ENCODE measurements at places on chromosomes 2 and 18.

GRCh38 chr18:51074605-51075004, 44.6 kb downstream of the SMAD4 start:
- no peak for DNase-seq

DNA sequence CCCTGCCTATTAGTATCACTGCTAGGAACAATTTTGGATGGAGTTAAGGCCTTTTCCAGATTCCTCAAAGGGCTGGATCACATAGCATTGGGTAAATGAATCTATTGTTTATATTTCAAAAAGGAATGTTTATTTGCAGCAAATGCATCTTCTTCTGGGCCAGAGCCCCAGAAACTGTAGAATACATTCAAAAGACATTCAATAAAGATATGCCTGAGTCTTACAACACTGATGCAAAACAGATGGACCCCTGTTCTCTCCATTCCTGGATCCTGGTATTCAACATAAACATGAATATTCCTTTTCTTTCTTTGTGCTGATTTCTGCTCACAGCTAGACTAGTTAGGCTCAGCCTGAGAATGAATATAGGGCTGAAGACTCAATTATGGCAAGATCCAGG, 227.2 kb upstream of the KLHL29 start:
- no peak for DNase-seq

DNA sequence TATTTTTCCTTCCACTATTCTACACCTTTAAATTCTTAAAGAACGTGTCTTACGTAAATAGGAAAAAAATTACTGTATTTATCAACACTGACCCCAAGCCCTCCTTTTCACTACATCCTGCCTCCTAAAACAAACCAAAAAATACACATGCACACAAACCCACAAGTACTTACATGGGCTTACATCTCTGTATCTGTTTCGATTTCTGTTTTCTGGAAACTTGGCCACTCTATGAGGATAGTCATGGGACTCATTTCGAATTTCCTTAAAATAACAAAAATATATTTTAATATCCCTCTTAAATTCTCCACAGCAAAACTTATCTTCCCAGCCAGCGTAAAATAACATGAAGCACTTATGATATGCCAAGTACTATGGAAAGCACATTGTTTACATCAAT, 25.0 kb downstream of the PTPN2 start:
- DNase-seq = no peak

DNA sequence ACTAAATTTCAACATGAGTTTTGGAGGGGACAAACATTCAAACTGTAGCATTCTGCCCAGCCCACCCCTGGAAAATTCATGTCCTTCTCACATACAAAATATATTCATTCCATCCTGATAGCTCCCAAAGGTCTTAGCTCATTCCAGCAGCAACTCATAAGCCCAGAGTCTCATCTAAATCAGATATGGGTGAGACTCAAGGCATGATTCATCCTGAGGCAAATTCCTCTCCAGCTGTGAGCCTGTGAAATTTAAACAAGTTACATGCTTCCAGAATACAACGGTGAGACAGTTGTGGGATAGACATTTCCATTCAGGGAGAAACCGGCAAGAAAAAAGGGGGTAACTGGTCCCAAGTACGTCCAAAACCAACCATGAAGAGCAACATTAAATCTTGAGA, 43.5 kb upstream of the FAHD2A start:
- DNase-seq = no peak

- DNase-seq = no peak
Observed at GRCh38 chr18:13328213-13328612, 109.7 kb downstream of the LDLRAD4 start.

DNA sequence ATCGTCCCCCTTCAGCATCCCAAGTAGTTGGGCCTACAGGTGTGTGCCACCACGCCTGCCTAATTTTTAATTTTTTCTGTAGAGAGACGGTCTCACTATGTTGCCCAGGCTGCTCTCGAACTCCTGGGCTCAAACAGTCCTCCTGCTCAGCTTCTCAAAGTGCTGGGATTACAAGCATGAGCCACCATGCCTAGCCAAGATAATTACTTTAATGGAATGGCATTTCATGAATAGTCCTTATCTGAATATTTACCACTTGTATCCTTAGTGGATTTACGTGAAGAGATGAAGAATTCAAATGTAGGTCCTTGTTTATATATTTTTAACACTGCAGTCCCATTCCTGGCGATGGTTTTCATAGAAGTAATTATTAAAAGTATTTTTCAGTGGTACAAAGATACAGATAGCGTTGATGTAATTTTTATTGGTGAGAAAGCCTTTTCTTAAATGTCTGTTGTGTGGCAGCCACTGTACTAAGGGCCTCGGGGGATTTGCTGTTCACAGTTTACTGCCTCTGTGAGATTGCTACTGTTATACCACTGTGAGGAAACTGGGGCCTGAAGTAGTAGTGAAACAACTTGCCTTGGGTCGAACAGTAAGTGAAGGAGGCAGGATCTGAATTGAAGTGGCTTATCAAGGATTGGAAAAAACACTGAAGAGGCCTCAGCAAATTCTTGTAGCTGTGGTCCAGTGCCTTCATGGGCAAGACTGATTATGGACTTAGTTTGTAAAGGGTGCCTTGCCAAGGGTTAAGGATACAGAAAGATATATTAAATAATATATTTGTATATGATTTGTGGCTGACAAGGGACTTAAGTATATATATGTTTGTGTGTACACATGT, 151.2 kb downstream of the PRPF40A start:
- DNase-seq = no peak

DNA sequence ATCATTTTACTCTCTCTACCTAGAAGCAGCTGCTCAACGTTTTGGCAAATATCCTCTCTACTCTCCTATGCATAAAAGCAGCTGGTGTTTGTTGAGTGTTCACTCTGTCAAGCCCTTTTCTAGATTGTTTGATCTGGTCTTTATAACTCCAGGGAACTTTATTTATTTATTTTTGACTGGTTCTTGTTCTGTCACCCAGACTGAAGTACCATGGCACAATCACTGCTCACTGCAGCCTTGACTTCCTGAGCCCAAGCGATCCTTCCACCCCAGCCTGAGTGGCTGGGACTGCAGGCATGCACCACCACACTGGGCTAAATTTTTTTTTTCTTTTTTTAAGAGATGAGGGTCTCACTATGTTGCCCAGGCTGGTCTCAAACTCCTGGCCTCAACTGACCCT, 12.7 kb downstream of the CATIP start:
- DNase-seq = no peak

DNA sequence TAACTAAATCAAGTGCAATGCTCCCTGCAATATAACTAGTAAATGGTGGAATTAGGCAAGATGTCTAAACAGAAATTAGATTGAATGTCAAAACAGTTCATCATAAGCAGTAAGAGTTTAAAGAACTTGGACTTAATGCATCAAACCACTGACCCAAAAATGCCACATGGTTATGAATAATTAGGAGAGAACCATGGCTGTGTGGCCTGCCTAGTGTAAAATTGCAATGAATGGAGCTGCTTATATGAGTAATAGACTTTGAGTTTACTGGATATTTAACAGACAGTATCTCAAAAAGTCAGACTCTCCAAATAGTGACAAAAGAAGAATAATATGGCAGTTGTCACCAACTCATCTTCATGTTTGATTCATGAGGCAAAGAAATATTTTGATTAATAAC, 101.6 kb upstream of the COL5A2 start:
- DNase-seq = no peak

DNA sequence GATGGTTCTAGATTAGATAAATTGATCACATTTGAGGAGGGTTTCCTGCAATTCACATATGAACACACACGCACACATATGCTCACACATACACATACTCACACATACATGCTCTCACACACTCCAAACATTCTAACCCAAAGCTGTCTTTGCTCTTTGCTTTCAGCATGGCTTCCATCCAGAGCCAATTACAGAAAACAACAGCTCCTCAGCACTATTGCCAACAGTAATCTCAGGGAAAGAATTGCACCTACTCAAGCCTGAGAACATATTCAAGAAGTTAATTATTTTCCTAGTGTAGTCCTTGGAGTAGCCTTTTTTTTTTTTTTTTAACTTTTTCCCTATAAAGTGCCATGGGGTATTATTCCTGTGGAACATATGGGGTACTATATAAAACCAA, 246.9 kb upstream of the PARD3B start:
- no peak for DNase-seq

- no peak for DNase-seq
Observed at GRCh38 chr18:21183670-21184069, 58.4 kb upstream of the GREB1L start.

DNA sequence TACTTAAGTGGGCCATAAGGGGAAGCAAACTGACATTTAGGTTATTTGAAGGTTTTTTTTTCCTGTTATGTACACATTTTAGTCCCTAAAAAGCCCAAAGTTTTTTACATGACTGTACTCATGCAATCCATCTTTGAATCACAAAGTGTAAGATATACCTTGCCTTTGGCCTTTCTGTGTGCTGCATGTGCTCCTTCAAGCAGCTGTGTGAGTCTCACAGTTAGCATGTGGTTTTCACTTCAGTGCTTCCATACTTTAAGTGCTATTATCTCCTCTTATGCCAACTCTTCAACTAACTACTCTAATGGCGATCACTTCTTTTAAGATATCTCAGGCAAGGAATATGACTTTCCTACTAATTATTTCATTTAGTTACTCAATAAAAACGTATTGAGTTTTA, 597.1 kb upstream of the ACVR2A start:
- DNase-seq = no peak

DNA sequence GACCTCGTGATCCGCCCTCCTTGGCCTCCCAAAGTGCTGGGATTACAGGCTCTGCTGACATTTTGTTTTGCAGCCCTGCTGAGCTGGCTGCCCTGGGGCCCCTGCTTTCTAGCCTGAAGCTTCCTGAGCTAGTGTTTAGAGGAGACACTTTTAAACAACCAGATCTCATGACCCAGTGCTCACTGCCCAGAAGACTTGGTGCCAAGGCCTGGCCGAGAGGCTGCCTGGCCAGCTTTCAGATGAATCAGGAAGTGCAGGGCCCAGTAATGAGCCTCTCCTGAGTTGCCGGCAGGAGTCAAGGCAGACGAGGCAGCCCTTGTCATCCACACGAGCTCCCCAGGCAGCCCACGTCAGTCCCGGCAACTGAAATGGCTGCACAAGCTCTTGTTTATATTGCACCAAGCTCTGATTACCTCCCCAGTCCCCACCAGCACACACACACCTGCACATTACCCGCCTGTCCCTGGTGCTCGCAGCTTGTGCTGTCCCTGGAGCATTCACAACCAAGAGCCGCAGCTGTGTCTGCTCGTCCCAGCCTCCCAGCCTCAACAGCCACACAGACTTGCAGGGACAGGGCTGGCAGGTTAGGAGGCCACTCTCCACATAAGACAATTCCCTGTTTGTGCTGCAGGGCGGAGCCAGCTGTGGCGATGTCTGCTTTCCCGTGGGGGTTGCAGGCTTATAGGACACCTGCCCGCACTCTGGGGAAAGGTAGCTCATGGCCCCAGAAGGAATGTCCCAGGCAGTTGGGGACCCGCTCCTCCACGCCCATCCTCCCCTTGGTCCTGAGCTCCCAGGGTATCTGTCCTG, 331.2 kb upstream of the MYT1L start:
- no peak for DNase-seq

- no peak for DNase-seq
Observed at GRCh38 chr18:49456794-49457193, 3.7 kb downstream of the DYM start.

GRCh38 chr2:53036196-53036595, 731.4 kb upstream of the CHAC2 start:
- no peak for DNase-seq

GRCh38 chr2:239884875-239885274, 140.3 kb downstream of the NDUFA10 start:
- no peak for DNase-seq

DNA sequence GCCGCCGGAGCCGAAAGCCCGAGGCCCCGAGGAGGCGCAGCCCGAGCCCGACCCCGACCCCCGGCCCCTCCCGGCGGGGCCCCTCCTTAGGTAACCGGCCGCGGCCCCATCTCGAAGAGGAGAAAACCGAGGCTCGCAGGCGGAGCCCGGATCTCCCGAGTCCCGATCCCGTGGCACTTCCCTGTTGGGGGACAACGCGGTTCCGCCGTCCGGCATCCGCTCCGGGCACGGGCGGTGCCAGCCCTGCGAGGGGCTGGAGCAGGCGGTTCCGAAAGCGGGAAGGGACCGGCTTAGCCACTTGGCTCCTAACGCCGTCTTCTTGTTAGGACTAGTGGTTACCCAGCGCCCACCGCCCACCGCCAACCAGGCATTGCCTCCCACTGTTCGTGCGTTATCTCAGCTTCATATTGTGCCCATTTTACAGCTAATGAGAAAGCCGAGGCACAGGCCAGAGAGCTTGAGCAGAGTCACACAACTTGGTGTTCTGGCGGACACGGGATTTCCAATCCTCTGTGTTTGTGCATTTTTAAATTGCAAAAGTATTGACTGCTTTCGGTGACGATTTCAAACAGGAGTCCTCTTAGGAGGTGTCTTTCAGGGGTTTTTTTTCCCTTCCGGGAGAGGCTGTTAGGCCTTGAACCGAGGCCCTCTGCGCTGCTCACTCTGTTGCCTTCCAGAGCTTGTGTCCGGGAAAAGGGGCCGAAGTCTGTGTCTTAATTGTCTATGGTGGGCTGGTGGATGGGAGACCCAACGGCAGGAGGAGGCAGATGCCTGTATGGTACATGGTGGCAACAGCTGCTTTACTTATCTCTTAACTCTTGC, 562 bp downstream of the CENPA start:
- DNase-seq = no peak

- no peak for DNase-seq
Observed at GRCh38 chr18:9608728-9609127, 5.6 kb downstream of the PPP4R1 start.

DNA sequence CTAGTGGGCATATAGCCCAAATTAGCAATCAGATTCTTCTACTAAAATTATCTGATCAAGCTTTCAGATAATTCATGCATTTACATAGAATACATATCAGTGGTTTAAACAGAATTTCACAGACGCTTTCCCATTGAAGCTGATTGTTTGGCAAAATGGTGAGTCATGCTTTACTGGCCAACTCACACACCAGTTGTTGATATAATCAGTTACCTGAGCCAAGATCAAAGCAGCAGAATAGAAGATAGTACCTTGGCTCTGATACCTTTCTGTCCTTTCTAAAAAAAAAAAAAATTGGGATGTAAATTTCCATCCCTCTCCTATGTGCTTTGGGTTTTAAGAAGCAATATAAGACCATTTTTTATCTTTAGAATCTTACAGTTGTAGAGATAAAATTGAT, 178.0 kb downstream of the MCFD2 start:
- no peak for DNase-seq

- DNase-seq = no peak
Observed at GRCh38 chr2:36371928-36372391, 16.4 kb downstream of the CRIM1 start.

DNA sequence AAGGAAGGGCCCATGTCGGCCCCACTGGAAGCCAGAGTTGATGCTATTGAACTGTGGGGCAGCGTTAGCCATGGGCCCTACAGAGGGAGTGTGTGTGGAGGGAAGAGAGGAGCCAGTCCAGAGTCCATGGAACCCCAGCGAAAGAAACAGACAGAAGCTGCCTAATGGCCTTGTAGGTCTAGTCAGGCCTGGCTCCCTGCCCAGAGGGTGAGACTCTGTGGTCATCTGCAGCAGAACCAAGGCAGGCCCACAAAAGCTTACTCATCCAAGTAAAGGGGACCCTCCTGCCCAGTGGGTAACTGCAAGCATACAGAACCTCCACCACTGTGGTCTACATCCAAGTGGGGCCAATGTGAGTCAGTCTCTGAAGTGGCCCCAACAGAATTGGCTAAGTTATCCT, 439.8 kb downstream of the TGIF1 start:
- no peak for DNase-seq
